Fibroblast of upper back skin (primary cell): ENCODE measurements at places on chromosomes 2 and 18.

DNA sequence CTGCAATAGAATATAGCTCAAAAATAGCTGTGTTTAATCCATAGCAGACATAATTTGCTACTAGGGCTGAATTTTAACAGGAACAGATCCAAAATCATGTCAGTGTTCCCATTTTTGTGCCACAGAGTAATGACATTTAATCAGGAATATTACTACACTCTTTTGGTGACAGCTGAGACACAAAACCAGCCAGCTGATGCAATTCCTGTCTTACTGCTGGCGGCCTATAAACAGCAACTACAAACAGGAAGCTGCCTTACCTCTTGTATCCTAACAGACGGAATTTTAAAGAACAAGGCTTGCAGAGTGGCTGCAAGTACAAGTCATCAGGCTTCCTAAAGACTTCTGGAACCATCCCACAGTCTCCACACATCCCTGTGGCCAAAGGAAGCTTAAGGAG, 218.1 kb downstream of the ZNF521 start:
- DNase-seq = no peak

- DNase-seq = peak; percentile 84
Measured at GRCh38 chr18:48475635-48476549, 62.9 kb upstream of the CTIF start.

GRCh38 chr18:22847392-22847791, 85.7 kb upstream of the RBBP8 start:
- DNase-seq = peak; percentile 57

- no peak for DNase-seq
Measured at GRCh38 chr2:60529785-60530627, 23.4 kb downstream of the BCL11A start.

GRCh38 chr2:223914324-223914723, 30.8 kb downstream of the WDFY1 start:
- no peak for DNase-seq

- no peak for DNase-seq
Measured at GRCh38 chr18:9944805-9945204, 31.0 kb downstream of the VAPA start.

DNA sequence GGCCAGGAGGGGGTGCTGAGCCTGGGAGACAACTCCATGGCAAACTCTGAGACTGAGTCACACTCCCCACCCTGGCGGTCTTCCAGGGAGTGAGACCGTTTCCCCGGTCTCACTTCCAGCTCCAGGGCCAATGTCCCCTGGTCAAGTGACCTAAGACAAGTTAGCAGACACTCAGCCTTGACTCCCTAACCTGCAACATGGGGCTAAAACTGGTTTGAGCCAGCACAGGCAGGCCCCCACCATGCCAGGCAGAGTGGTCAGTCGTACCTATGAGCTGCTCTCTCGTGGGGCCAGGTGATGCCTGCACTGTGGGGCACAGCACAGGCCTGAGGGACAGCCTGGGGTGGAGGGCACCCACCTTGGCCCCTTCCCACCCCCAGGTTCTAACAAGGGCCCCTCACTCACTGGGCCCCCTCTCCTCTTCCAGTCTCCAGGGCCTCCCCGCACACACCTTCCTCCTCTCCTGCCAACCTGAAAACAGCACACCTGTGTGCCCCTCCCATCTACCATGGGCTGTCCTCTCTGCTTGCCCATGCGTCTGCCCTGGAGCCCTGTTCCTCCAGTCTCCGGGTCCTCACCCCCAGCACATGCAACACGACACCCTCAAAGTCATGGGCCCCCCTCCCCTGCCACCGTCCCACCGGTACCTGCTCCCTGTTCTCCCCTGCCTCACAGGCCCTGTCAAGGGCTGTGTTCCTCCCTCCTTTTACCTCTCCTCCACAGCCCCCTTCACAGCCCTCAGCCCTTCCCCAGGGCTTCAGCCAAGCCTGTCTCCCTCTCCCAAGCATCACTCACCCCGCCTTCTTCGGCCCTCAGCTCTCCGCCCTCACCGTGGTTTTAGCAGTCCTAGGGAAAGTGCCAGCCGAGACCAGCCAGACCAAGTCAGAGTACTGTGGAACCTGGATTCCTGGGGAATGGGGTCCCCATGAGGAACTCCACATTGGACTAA, 1.6 kb downstream of the GPR17 start:
- peak; percentile 21 for DNase-seq

- DNase-seq = no peak
Measured at GRCh38 chr18:28808373-28808772, 631.4 kb upstream of the CDH2 start.

- no peak for DNase-seq
Measured at GRCh38 chr18:7393080-7393479, 162.2 kb downstream of the LRRC30 start.

DNA sequence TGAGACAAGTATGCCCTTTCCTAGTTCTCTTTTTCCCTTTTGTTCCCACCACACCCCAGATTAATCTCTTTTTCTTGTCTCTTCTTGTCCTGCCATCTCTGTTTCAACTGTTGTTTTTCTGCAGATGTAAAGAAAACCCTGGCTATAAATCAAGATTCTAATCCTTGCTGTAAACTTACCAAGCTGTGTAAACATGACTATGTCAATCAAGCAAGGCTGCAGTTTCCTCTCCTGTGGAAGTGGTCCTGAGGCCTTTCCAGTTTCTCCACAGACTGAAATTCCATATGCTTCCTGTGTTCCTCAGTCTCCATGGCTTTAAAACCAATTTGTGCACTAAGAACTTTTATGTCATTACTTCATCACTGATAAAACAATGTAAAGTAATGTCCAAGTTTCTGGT, 288.8 kb upstream of the PIK3C3 start:
- DNase-seq = no peak
